Hindlimb muscle (tissue), 1 donor: ENCODE measurements at places on chromosomes 6 and 20. TPM values are rescaled to one million over a fixed set of nuclear protein-coding genes. Genes with fewer than 3 reads are reported as not detected.

DNA sequence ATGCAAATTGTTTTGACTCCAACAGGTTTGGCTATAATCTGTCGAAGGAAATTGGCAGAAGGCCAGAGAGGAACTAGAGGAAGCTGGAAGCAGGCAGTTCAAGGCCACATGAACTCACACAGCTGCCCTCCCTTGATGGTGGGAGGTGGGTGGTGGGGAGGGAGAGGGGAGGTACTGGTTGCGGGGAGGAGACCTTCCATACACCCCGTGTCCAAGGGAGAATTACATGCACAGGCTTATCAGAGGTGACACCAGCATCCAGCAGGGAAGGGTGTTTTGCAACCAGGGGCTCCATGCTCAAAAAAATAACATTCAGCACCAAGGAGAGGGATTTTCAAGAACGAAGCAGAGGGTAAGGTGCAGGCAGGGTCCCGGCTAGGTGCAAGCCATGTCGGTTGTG lies 9.1 kb downstream of the PRND start:
- peak; percentile 27 for DNase-seq

GRCh38 chr20:18032977-18033892 lies 24.5 kb downstream of the OVOL2 start:
- DNase-seq: no peak

COL12A1 gene
- 256 TPM for polyA plus RNA-seq

DNA sequence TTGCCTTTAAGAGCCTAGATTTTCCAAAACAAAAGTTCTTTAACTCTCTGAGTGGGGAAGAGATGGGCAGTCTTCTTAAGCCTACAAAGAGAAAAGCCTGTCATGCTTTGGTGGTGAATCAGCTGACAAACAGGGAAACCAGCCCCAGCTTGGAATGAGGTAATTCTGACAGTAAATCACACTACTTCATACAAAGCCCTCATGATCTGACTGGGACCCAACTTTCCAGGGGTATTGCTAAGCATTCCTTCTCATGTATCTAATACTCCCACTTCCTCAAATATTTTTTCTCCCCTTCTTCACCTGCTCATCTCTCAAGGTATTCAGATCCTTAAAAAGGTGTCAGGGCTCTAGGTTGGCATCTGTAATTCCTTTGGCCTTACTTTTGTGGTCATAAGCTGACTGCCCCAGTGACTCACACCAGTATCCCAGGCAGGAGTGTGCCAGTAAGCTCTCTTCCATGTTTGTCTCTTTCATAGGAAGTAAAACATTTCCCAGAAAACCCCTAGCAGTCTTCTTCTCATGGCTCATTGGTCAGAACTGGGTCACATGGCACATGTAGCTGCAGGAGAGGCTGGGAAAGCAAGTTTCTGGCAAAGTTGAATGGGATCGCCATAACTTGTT lies 15.0 kb upstream of the TBC1D22B start:
- DNase-seq: no peak

DNA sequence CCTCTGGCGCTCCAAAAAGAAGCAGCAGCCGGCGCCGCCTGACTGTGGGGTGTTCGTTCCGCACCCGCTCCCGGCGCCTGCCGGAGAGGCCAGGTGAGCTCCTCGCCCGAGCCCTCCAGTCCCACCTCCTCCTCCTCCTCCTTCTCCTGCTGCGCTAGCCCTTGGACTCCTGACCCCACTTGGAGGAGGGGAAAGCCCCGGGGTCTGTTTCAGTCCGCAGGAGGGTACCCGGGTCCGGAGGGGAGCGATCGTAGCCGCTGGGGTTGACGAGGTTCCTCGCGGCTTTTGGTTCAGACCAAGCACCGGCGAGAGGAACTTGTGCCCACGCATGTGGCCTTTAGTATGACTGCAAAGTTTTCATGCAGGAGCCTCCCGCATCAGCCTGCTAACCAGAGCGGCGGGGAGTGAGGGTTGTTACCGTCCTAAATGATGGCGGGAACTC lies 493 bp downstream of the CRYBG1 start:
- no peak for DNase-seq

- DNase-seq: no peak
Observed at GRCh38 chr6:170279977-170280688, 10.7 kb downstream of the DLL1 start.

- no peak for DNase-seq
Observed at GRCh38 chr6:10585209-10585845, 64.2 kb downstream of the GCNT2 start.

DNA sequence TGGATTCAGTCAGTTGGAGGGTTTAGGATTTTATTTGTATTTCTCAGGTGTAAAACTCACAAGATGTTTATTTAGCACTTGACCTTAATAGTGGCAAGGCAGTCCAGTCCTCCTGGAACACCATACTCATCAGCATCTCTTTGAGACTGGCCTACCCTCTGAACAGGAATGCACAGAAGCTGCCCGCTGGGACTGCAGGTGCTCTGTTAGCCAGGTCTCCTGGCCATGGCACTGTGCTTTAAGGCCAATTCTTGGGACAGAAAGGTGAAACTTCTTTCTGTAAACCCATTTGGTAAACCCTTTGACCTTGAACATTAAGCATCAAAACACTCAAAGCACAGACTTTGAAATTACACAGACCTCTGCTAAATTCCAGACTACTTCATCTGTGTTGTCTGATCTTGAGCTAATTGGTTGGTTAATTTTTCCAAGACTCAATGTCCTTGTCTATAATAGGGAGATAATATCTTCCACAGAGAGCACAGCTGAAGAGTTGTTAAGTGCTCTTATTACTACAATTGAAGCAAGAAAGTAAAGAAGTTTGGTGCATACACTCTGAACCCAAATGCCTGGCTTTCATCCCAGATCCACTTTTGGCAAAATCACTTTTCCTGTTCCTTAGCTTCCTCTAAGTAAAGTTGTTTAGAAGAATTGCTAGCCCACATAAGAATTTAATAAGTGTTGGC lies 54.9 kb upstream of the NT5E start:
- peak; percentile 47 for DNase-seq

GRCh38 chr6:40409716-40410397 lies 177.3 kb downstream of the LRFN2 start:
- no peak for DNase-seq

DNA sequence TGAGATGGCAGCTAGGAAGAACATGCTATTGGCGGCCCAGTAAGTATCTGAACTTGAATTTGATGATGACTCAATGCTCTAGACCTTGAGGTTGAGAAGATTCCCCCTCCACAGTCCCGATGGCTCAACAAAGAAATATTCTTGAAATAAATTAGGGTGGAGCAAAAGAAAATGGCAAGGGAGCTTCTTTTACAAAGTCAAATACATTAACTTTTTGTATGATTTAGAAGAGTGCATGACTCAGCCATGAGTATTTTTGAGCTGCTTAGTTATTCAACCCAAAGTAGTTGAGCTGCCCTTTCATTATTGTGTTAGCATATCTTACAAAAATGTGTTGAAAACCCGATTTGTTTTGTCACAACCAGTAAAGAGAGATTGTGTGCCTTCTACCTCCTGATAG lies 7.6 kb downstream of the TFAP2C start:
- DNase-seq: no peak

GRCh38 chr6:149884215-149884614 lies 13.7 kb downstream of the RAET1E start:
- DNase-seq: no peak

DNA sequence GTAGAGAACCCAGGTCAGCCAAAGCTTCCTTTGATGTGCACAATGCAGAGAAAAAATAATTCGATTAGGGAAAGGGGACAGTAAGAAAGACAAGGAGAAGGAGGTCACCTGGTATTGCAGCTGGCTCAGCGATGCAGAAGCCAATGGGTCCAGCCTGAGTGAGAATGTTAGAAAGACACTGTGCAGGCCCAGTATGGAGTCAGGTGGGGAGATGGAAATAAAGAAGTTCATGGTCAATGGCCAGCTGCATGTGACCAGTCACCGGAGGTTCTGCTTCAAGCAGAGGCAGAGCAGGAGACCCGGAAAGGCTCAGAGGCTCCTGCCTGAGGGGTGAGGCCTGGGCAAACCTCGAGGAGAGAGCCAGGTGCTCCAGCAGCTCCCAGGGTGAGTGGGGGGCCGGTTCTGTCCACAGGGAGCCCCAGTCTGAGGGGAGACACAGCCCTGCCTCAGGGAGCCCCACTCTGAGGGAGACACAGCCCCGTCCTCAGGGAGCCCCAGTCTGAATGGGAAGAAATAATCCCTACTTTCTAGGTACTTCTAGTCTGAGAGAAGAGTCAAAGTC lies 51.3 kb downstream of the LRFN2 start:
- DNase-seq: no peak

PXDC1 gene
- 19.6 TPM for polyA plus RNA-seq

CAP2 gene
- polyA plus RNA-seq: 213 TPM

- no peak for DNase-seq
Observed at GRCh38 chr6:72636786-72637185, 14.9 kb downstream of the KCNQ5 start.

RUNX2 gene
- 1.1 TPM for polyA plus RNA-seq

ELOVL2 gene
- 2.1 TPM for polyA plus RNA-seq

OR2J3 gene
- polyA plus RNA-seq: not detected

DNA sequence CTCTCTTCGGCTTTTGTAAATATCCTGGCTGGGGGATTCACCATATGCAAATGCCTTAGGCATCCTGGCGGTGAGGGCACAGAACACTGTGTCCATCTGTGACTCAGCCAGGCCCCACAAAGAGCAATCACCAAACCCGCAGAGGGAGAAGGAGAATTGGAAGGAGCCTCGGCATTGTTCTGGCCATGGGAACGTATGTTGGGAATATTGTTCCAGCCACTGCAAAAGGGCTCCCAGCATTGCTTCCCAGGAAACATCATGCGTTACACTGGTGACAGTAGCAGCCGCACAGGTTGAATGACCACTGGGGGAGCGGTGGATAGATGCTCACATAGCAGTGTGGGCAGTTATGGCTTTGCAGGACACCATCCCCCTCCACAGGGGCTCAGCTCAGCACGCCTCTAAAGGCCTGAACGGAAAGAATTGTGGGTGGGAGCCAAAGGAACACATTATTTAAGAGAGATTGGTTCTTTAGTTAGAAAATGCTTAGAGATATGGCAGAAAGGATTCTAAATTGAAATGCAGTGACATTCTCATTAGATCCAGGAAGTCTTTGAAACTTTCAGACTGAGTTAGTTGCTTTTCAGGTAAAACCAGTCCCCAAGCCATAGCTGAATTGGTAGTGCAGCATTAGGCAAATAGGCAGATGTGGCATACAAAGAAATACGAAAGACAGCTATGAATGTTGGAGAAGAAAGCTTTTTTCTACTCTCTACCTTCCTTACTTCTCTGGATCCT lies 104.3 kb downstream of the RNF144B start:
- DNase-seq: no peak

- DNase-seq: no peak
Observed at GRCh38 chr6:3729603-3730344, 21.7 kb downstream of the PXDC1 start.

DYNLT2 gene
- 2.2 TPM for polyA plus RNA-seq

GRCh38 chr6:33407132-33407718 lies 3.6 kb upstream of the PHF1 start:
- DNase-seq: no peak

AVP gene
- not detected for polyA plus RNA-seq

GRCh38 chr6:124368131-124368530 lies 564.5 kb downstream of the NKAIN2 start:
- DNase-seq: no peak

GRCh38 chr6:14765721-14766390 lies 480.0 kb upstream of the JARID2 start:
- no peak for DNase-seq

FAM217A gene
- polyA plus RNA-seq: not detected

DNA sequence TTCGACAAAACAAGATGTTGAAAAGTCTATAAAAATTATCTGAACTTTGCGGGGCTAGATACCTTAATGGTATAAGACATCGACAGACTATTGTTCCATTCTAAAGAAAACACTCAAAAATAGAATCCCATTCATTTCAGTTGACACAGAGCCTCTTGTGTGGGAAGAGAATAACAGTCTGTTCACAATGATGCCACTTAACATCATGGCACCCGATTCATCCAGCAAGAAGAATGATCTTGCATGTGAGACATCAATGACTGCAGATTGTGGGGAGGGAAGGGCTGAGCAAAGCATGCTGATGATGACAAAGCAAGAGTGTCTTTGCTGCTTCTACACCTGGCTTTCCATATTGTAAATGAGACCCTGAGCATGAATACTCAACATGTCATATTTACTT lies 49.7 kb upstream of the ARMH2 start:
- no peak for DNase-seq

GRCh38 chr6:74044417-74045096 lies 348.6 kb downstream of the CD109 start:
- no peak for DNase-seq

FAXC gene
- 0.96 TPM for polyA plus RNA-seq

DNA sequence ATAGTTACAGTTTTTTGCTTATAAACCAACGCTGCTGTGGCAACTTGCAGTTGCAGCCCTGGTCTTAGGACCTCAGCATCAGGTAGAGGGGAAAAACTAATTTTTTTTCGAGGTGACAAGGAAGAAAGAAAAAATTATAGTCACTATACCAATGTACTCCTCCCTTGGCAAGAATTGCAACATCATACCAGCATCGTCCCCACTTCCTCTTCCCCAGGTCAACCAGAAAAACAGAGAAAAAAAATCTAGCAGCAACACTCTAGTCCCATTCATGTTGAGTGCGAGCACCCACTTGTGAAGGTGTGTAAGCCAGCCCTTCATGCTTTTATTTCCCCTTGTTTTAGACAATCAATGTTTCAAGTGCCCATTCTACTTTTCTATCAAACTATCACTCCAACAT lies 13.1 kb upstream of the DCBLD1 start:
- DNase-seq: no peak

DNA sequence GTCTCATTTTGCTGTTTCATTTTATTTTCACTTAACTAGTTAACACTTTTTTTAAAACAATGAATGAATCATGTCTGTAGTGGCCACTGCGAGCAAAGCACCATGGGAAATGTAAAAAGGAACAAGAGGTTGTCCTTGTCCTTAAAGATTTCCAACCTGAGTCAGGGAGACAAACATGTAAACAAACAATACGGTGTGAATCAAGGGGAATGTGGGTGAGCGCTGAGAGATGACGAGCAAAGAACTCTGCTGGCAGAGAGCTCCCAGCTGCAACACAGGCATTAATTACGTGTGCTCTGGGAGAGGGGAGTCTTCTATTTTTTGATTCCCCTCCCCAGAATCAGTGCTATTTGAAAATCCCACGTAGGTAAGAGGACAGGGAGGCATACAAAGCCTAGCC lies 84.3 kb downstream of the ATXN1 start:
- no peak for DNase-seq
